G401 (cell line): ENCODE measurements at places on chromosomes 5 and 9. TPM values are rescaled to one million over a fixed set of nuclear protein-coding genes. Genes with fewer than 3 reads are reported as not detected.

The PRLR gene
- total RNA-seq: not detected in 2 replicates

The PLEKHG4B gene
- 4.5 and 10.1 TPM in 2 replicates for total RNA-seq

DNA sequence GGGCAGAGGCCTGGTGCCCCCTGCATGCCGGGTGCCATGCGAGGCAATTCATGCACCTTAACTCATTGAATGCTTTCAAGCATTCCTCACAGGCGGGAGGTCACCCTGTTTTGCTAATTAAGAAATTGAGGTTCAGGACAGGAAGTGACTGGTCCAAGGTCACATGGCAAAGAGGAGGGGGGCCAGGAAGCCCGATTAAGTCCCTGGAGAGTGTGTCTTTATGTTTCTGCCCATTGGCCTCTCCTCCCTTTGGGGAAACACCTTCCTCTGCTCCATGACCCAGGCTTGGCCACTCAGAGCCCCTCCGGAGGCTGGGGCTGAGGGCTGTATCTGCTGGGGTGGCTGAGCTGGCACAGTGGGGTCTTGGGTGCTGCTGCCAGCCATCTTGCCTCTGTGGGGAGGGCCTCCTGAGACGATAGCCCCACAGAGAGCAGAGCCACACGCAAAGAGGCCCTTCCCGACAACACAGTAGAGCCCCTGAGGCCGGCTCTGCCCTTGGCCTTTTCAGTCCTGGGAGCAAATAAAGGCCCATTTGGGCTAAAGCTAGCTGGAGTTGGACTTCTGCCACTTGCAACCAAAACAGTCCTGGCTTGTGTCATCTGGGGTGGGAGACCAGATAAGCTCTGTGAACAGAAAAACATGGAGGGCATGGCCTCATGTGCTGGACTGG, 90.8 kb upstream of the NEURL1B start:
- DNase-seq: no peak

- no peak for DNase-seq
These were observed 420.1 kb downstream of the IRX1 start for GRCh38 chr5:4015709-4016108.

GRCh38 chr5:83509540-83509939, 38.0 kb downstream of the VCAN start:
- DNase-seq: no peak
